ENCODE measurements at places on chromosomes 7 and 10.

GRCh38 chr10:99854860-99855259 is 72.4 kb downstream of the ABCC2 start:
- DNase-seq, result peak; percentile 36

DNA sequence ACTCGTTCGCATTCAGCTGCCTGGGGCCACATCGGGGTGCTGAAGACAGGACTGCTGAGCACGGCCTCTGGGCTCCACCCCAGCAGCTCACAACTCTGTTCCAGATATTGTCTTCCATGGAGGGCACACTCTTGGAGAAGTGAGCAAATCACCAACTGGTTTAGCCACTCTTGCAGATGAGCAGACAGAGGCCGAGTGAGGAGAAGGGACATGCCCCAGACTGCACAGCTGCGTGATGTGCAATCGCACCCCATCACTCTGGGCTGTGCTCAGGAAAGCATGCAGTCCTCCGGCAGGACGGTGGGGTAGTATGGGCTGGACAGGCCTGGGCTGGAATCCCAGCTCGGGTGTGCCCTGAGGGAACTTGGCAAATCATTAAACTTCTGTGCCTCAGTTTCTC is 111.6 kb downstream of the FAM53B start:
- no peak for DNase-seq

- no peak for DNase-seq
Measured at GRCh38 chr7:122702872-122703510, at the start of gene RNF148. Gene RNF148, minus strand, starts transcription at chr7:122702922. Its CDS starts 172 bp downstream, at chr7:122702750.

GRCh38 chr10:49177391-49178355 is 10.5 kb downstream of the TMEM273 start:
- no peak for DNase-seq

DNA sequence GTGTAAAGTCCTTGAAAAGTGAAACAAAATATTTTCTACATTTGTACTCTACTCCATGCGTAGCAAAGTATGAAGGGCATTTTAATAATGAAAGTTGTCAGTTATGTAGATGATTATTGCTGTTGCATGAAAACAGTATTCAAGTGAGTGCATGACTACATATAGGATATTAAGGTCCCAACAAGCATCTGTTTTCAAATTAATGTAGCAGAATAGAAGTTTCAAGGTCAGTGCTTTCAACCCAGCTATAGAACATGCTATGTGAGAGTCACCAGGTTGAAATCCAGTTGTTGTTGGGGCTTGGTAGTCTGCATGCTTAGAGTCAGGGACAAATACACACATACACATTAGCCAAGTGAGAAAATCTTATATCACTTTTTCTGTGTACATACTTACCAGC is 14.8 kb downstream of the CD36 start:
- DNase-seq, result no peak

DNA sequence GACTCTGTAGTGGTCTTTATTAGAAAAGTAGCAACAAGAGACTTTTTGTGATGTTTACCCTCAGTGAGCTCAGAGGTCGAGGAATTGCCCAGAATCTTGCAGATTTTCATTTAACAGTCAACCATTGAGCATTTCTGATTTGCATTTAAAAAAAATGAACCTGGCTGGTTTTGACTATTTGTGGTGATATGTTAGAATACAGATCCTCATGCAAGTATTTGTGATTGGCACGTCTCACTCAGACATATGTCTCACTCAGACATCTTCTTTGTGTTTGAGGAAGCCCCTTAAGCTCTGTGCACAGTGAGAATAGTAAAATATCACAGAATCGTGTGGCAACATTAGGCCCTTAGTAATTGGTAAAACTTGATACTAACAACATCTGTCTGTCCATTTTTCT is 113.2 kb downstream of the SND1 start:
- no peak for DNase-seq

DNA sequence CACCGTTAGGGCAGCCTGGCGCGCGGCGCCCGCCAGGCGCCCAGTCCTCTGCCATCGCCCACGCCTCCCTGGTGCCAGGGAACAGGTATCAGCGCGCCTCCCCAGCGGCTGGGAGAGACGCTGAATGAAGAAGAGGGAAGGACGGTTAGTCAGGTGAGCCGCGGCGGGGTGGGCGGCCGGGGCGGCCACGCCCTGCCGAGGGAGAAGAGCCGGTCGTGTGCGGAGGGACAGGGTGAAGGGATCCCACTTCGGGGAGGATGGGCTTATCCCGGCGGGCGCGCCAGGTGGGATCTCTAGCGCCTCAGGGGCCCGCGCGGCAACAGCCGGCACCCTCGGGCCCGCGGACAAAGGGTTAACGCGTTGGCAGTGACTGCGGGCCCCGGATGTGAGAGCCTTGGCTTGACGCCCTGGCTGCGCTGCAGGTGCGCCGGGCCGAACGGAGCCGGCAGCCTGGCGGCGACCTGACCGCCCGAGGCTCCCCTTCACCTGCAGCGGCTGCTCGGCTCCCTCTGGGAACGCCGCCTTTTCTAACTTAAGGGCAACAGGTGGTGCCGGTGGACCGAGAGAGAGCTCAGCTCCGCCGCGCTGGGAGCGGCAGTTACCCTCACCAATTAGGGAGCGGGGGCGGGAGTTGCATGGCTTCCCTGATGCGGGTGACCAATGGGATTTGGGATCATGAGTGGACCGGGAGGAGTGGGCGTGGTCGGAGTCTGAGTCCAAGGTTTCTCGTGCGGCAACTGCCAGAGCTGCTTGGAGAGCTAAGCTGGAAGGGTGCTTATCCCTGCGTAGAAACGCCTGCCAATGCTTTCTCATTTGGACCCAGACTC is at the start of gene ARL4A:
Gene ARL4A (plus strand): TSS at position 743 of the 827 bp plus-strand sequence. CDS start 622 bp downstream, outside the sequence.
- DNase-seq, result peak; percentile 89

DNA sequence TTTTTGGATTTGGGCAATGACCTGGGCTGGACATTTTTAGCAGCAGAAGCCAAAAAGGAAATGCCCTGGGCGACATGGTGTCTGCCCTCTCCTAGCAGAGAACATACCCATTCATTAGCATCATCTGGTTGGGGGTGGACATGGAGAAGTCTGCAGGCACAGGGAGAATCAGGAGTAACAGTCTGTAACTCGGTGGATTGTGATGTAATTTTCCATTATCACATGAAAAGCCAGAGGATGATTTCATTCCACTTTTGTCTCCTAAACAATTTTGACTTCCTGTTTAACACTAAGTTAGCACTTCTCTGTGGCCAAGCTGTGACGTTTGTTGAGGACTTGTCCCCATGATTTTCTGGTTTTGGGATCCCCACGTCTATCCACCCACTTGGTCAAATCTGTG is 153.8 kb upstream of the HABP2 start:
- DNase-seq, result no peak
